MCF 10A (cell line): ENCODE measurements at places on chromosomes 5 and 9. TPM values are rescaled to one million over a fixed set of nuclear protein-coding genes. Genes with fewer than 3 reads are reported as not detected.

Gene TLR4
- not detected in 2 replicates for total RNA-seq

GRCh38 chr9:129276486-129277230, 98.6 kb upstream of the IER5L start:
- no peak for DNase-seq

DNA sequence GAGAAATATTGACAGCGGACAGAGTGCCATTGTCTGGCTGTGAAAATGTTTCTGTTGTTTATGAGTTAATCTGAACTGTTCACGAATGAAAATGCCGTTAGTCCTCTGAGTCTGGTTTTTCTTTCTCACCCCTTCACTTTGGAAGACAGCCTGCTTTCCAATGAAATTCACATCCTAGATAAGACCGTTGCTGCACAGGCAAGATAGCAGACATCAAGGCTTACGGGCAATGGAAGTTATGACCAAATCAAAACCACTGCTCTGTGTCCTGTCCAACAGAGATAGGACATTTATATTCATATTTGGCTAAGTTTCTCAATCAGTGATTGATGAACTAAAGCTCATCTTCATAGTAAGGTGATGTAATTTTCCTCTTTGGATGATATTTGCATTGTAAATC, 180.0 kb upstream of the DMAC1 start:
- DNase-seq = no peak

DNA sequence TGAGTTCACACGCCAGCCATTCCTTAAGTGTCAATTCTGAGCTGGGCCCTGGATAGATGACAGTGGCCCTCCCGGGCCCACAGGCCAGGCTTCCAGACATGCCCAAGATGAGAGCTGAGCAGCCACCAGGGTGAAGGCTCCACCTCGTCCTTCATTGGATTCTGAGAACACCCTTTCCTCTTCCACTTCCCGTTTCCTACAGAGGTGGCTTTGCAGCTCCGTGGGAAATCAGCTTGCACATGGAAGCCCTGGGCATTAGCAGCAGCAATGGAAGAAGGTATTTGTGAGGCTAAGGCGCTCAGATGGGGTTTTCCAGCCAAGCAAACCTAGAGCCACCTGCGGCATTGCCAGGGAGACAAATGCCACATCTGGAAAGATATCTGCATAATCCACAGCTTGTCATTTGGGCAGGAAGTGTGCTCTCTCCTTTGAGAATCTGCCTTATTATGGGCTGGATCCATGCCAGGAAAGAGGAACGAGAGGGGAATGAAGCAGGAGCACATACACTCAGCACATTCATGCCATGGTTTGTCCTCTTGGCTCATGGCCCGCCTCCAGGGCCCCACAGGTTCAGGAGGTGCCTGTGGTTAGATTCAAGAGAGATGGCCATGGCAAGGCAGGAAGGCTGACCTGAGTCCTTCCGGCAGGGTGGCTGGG, 34.1 kb downstream of the CFAP77 start:
- DNase-seq = no peak

DNA sequence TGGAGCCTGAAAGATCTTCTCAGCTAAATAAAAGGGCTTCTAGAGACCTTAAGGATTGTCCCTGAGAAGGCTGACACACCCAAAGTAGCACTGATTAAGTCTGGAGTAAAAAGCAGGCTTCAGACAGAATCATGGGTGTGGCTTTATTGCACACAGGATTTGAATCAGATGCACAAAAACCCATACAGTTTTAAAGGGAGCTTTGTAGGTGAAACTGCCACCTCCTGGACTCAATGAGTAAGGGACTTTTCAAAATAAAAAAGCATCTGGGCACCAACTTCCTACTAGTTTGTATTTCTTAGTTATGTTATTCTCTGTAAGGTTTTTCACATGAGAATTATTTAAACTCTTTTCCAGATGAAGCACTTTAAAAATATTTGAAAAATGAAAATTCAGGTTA, 129.4 kb downstream of the EDIL3 start:
- peak; percentile 33 for DNase-seq

GRCh38 chr9:38732885-38733284, 13.0 kb upstream of the FAM240B start:
- no peak for DNase-seq
